ENCODE measurements at places on chromosomes 2 and 18.

- DNase-seq = no peak
Observed at GRCh38 chr2:8442833-8443486, 238.9 kb upstream of the ID2 start.

DNA sequence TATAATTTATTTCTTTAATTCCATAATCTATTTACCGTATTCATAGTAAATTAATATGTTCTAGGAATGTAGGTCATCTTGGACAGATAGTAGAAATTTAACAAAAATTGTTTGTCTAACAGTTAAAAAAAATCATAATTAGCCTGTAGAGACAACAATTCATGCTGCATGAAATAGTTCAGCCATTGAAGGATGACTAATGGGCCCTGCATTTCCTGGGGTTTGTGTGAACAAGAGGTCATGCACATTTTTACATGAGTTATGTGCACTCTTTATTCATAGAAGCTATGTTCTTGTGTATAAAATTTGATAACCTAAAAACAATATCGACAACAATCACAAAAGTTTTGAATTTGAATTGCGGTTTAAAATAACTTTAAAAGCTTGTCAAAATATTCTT lies 1663.6 kb downstream of the SUCLG1 start:
- no peak for DNase-seq

GRCh38 chr2:199258291-199258690 lies 199.4 kb downstream of the SATB2 start:
- no peak for DNase-seq

DNA sequence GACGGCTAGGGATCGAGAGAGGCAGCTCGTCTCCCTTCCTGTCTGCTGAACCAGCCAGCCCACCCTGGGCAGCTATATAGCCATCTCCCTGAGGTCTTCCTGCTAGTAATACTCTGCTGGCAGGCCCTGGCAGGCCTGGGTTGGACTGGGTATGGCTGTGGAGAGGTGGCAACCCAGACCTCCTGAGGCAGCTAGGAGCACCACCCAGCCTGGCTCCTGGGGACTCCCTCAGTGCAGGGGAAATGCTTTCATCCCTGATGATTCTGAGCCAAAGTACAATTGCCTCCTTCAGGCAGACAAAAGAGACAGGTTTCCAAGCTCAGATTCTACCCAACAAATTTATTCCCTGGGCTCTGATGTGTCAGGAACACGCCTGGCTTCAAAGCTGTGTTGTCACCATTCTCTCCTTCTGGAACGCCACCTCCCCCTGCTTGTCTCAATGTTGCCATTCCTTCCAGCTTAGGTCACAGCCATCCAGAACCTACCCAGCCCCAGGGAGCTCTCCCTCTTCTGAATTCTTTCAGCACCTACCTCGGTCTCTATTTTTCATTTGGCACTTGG lies 4.7 kb upstream of the DNAJB2 start:
- no peak for DNase-seq

DNA sequence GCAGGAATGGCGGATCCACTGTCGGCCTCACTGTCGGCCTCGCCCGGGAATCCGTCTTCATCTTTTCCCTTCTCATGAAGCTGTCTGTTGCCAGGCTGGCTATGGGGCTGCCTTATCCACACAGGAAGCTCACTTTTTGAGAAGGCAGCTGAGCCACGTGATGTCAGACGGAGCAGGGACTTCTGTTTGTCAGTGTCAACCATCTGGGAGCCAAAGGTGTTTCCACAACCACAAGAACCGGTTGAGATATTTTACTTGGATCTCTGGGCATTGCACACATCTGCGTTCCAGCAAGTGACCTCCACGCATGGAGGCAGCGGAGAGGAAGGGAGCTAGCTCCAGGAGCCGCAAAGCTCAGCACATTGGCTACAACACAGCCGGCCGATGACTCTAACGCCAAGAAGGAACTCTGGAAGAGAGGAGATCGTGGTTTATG lies 27.4 kb upstream of the TAF1B start:
- DNase-seq = no peak

- DNase-seq = no peak
Observed at GRCh38 chr2:129732630-129733026, 246.8 kb upstream of the RAB6C start.

GRCh38 chr2:144377914-144378313 lies 142.0 kb downstream of the ZEB2 start:
- no peak for DNase-seq

- DNase-seq = no peak
Observed at GRCh38 chr2:209259767-209260166, 164.1 kb upstream of the MAP2 start.

GRCh38 chr2:3483227-3483985 lies 35.9 kb downstream of the ADI1 start:
- DNase-seq = no peak

GRCh38 chr2:176760439-176760838 lies 452.2 kb upstream of the HNRNPA3 start:
- no peak for DNase-seq

GRCh38 chr18:27045342-27045741 lies 139.8 kb downstream of the CHST9 start:
- no peak for DNase-seq

DNA sequence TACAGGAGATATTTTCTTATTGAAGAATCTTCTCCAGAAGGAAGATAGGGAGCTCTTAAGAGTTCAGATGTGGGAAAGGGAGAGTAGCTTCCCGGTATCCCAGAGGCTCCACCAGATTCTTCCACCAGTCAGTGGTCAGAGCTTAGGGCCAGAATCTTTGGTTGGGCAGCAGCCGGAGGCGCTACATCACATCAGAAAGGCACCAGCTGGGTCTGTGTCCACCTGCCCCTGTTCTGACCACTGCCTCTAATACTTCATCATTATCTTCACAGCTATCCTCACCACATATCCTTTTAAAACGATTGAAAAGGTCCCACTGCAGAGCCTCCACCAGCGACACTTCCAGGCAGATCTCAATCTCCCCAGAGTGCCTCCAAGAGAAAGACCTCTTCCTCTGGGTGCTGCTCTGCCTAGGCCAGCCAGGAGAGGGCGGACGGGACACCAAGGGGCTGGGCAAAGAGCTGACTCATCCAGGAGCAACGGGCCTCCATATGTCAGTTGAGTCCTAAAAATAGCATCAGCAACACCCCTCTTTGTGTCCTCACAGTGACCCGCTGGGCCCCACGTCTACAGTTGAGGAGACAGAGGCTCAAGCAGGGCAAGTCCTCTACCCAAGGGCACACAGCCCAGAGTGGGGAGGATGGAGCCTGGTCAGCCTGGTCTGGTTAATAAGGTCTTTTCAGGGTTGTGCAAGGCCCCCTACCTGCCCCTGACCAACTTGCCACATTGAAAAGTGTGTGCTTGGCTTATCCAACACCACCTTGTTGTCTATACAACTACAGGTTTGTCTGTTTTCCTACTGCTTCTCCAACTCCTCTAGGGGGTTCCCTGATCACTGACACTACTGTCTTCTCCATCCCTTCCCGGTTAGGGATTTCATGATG lies 81.2 kb downstream of the ADD2 start:
- no peak for DNase-seq

Data from stimulated activated CD4-positive, alpha-beta T cell treated with anti-CD3 and anti-CD28 coated beads, Interleukin-15, amount 100 ng/mL, for 48 hours (primary cell).